ENCODE measurements at places on chromosomes 3 and 15. TPM values are rescaled to one million over a fixed set of nuclear protein-coding genes. Genes with fewer than 3 reads are reported as not detected.

DNA sequence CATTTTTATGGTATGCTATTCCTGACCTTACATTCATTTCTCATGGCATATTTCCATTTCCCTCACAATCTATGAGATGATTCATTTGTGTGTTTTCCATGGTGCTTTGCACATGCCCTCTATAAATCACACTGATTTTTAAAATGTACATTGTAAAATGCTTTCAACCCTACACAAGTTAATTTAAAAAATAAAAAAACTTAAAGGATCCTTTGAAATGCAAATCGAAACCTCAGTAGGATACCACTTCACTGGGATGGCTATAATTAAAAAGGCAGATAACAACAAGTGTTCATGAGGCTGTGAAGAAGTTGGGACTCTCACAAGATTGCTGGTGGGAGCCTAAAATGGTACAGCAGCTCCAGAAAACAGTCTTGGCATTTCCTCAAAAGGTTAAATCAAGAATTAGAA lies 83.5 kb downstream of the FMN1 start:
- DNase-seq: no peak

DNA sequence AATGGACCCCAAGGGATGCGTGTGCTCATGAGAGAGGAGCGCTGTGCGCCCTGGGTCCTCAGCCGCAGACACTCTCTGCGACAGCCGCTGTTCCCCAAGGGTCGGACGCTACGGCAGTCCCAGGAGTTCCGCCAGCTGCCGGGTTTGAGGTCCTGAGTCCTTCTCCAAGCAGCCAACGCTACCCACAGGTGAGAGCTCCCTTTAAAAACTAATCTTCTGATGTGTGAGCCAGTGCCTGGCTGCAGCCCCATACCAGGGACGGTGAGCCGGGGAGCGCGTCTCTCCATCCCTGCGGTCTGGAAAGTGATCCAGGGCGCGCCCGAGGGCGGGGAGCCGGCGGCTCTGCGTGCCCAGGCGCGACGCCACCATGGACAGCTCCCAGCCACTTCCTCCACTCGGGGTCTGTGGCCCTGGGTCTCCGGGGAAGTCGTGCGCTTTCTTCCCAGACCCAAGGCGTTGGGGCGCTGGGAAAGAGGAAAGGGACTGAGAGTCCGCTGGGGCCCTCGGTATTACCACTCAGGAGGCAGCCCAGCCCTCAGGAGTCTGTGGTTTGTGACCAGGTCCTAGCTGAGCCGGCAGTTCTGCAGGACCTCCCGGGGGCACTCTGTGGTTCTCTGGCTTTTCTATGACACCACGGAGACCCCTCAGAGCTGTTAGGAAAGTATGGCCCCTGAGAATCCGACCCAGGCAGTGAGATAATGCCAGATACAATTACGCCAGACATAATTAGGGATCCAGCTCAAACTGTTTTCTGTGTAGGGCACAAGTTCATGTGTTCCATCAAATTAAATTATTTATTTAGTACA lies 1.4 kb downstream of the CEMIP start:
- DNase-seq: peak; percentile 50

GRCh38 chr15:84921121-84921520 lies 36.7 kb downstream of the SLC28A1 start:
- no peak for DNase-seq

DNA sequence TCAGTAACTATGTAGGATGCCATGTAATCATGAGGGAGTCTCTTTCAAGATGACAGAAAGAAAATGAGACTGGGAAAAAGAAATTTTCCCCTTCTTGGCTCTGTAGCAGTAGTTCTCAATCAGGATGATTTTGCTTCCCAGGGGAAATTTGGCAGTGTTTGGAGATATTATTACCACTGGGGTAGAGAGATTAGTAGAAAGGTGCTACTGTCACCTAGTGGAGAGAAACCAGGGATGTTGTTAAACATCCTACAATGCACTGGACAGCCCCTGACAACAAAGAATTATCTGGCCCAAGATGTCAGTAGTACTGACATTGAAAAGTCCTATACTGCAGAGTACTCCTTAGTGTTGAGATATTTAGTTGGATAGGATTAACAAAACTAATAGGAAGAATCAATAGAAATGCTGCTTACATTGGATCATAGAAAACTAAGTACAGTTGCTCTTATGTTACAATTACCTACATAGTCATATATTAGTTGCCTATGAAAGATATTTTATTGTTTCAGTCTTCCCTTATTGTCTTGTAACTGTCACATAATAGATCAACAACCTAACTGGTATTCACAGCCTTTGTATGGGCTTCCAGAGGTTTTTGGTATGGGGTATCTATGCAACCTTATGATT lies 433.3 kb downstream of the RAP2B start:
- DNase-seq: no peak

DNA sequence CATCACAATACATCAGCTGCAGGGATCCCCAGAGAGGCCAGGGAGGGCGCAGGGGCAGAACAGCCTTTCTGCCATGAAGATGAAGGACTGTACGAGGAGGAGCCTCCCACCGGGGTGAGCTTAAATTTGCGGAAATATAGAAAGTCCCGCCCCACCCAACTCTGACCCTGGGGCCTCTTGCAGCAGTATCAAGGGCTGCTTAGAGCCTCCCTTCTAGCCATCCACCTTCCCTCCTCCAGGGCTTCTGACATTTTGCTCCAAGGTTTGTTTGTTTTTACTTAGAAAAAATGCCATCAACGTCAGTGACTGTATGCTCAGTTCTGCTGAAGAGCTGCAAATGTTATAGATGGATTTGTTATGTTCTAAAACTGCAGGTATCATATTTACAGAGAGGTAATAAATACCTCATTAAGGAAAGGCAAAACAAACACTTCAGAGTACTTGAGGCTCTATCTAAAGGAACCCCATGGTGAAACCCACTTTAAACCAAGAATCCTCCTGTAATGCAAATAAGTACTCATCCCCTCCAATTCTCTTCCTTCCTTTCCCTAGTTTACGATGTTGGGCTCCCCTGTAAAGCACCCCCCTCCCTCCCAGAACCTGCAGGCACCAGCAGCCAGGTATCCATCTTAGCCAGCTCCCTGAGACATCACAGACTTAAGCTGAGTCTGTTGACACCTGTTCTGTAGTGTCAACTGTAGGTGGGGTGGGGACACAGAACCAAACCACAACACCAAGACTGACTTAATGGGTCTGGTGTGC lies 30.5 kb downstream of the RFTN1 start:
- DNase-seq: no peak

GRCh38 chr3:63857311-63857710 lies 6.3 kb downstream of the THOC7 start:
- peak; percentile 59 for DNase-seq

- no peak for DNase-seq
Observed at GRCh38 chr3:37992271-37993066, 1.9 kb downstream of the VILL start.

DNA sequence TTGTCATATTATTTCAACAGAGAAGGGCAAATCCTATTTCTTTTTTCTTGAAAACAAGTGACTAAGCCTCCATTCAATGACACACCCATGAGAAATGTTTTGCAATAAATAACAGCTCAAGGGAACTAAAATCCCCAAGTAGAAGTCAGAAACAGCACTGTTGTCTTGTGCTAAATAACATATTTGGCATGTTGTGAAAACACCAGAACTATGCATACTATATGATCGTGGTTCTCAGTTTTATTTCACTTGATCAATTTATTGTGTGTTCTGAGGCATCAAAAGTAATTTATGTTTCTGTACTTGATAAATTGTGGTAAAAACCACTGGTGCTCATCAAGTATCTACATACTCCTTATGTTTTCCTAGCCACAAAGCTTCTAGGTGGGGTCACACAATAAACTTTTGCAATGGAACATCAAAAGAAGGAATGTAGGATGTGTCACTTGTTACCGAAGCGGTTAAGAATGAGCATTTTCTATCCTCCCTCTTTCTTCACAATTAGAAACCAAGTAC lies 691.7 kb upstream of the CBLB start:
- peak; percentile 86 for DNase-seq

RASGRF1 gene
- polyA plus RNA-seq: 0.56 TPM

CCK gene
- polyA plus RNA-seq: 1.1 TPM

- DNase-seq: no peak
Observed at GRCh38 chr3:128423525-128424147, 43.1 kb downstream of the DNAJB8 start.

TNIK gene
- 3.7 TPM for polyA plus RNA-seq

DNA sequence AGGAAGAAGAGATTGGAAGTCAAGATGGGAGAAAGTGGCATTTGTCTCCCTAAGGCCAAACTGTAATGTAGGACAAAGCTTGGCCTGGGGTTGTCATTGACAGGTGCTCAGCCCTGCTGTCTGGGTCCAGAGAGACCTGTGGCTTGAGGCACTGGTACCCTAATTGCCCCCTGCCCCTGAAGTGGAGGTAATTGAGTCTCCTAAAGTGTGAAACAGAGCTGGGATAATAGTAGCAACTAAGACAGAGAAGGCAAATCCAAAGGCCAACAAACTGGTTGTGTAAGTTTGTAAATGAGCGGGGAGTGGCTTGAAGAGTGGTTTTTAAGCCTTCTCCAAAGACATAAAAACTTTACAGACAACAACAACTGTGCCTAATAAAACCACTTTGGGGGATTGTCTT lies 264.2 kb upstream of the ROPN1 start:
- DNase-seq: no peak

DNA sequence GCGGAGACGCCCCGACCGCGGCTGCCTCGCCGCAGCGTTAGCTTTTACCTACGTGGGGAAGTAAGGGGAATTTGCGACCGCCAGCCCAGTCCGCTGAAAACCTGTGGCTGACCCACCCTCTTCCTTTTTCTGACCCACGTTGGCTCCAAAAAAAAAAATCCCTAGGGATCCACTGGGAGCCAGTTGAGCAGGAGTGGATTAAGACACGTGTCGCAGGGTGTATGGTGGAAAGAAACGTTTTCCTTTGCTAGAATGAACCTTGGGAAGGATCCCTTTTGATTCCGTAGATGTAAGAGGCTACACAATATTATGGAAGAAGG lies 575 bp upstream of the PCYT1A start:
- no peak for DNase-seq

GRCh38 chr3:39110041-39110639 lies 2.7 kb downstream of the TTC21A start:
- no peak for DNase-seq

KBTBD13 gene
- polyA plus RNA-seq: not detected

- DNase-seq: peak; percentile 29
Observed at GRCh38 chr3:73624017-73624820, 522 bp downstream of the PDZRN3 start.

GRCh38 chr15:68488966-68489365 lies 57.0 kb upstream of the ITGA11 start:
- no peak for DNase-seq

CHRNA5 gene
- 12.0 TPM for polyA plus RNA-seq
